Activated CD8-positive, alpha-beta memory T cell treated with anti-CD3 and anti-CD28 coated beads for 48 hours (primary cell): ENCODE measurements at places on chromosomes 13 and 19.

DNA sequence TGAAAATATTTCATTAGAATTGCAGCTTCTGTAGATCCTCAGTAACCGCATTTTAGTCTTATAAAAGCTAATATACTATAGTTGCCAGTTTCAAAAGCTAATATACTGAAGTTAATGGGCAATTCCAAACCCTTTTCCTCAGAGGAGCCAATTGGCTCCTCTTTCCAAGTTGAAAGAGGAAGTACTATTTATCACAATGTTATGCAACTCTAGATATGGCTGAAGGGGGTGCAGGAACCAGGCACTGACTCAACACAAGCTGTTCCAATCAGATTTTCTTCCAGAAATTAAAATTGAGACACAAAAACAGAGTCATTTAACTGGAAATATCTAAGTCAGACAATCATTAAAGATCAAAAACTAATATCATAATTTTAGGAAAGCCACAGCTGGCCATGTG, 258.9 kb downstream of the PCDH20 start:
- DNase-seq = no peak

DNA sequence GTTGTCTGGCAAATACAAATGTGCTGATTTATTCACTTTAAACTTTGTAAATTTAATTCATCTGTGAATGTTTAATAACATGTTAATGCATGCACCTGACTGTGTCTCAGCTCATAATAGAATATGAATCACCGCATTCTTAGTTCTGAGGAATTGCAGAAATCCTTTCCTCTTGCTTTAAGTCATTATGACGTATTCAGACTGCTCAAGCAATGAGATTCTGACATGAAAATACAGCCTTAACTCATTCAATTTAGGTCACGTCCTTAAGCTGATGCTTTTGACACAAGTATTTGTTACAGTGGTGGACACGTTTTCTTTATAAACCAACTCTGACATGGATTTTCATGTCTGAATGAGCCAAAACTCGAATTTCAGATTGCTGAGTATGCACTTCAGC, 541.0 kb upstream of the KLF12 start:
- no peak for DNase-seq

DNA sequence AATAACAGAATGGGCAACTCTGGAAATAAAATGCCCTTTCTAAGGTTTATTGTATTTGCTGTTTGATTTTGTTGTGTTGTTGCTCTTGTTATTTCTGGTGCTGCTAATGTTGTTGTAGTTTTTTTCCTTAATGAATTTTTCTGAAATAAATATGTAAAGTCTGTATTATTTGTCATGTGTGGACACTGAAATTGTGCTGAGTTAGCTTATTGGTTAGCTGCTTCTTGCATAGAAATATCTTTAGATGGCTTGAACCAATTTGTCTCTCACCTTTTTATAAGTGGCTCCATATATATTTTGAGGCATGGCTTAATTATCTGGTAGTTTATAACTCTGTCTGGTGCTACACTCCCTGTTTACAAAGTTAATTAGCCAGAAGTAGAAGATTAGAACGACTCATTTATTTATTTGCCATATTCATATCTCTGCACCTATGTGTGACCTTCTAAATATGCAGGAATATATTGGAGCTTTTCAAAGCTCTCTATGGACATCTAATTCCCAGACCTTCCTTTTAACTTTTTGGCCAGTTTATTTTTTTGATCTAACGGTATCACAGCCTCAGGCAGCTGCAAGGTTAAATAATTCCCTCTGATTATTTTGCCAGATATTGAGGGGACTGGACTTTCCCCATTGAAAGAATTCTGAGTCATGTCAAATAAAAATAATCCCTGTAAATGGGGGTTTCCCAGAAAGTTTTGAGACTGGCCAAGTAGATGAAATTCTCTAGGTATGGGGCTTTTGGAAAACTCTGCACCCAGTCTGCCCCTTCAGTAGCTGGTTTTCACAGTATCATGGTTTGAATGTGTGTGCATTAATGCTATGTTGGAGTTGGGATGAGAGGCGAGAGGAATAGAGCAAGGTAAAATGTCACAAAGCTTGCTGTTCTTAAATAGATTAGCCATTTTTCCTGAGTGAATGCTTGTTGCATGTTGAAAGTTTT, 1331.7 kb upstream of the MIR17HG start:
- no peak for DNase-seq

GRCh38 chr13:30499338-30499737, 33.6 kb upstream of the HMGB1 start:
- no peak for DNase-seq

DNA sequence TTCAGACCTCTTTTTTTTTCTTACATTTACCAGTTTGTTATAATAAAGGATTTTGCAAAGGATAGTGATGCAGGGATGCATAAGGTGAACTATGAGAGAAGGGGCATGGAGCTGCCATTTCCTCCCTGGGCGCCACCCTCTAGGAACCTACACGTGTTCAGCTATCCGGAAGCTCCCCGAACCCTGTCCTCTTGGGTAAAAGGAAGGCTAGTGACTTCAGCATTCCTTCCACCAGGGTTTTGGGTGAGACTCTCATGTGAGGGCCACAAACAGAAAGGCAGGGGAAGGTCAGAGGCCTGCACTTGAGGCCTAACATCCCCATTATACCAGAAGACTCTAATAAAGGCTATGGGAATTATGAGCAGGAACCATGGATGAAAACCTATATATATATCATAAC, 57.3 kb downstream of the IFT88 start:
- DNase-seq = no peak

DNA sequence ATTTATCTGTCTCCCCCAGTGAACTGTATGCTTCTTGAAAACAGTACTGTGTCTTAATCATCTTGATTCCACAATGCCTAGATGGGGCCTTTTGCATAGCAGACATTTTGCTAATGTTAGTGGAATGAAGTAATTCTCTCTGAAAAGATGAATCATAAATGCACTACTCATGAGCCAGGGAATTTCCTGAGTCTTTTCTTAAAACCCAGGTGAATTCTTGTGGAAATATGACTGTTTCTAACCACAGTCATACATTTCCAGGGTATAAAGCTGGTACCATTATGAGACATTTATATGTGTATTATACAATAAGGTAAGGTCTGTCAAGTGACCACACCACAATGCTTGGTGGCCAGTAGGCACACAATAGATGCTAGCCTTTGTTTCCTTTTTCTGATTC, 5.5 kb upstream of the KCTD4 start:
- no peak for DNase-seq

DNA sequence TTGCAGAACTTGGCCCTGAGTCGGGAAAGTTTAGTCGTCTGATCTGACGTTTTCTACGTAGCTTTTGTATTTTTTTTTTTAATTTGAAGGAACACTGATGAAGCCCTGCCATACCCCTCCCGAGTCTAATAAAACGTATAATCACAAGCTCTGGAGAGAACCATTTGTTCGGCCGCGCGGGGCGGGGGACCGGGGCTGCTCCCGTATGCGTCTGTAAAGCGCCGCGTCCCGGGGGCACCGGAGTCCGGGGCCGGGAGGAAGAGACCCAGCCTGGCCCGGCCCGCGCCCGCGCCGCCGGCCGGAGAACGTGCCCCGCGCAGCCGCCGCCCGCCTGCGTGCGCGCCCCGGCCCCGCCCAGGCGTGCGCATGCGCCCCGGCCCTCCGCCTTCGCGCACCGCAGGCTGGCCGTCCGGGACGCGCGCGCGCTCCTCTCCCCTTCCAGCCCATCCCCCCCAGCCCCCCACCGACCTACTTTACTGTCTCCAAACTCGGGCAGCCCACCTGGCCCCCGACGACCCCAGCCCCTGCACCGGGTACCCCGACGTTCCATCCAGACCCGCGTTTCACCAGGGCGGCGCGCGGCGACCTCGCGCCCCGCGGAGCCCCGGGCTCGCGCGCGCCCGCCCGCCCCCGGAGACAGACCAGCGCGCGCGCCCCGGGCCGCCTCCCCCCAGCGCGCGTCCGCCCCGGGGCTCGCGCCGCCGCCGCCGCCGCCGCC, 785 bp upstream of the USF2 start:
- DNase-seq = no peak

DNA sequence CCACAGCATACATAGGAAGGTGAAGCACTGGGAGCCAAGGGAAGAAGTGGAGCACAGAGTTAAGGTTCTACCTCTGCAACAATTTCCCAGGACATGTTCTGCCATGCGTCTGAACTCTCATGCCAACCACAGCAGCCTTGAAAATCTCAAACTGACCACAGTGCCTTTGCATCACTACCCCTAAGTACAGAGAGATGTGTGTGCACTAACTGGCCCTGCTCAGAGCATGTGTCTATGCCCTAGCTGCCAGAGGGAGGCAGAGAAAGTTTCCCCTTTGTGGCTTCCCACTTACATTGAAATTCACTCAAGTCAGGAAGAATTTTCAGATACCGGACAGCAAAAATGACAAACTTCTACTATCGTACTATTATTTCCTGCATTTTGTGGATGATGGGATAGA, 26.8 kb upstream of the WDFY2 start:
- no peak for DNase-seq

- no peak for DNase-seq
Measured at GRCh38 chr13:40818926-40819325, 29.5 kb downstream of the SLC25A15 start.

DNA sequence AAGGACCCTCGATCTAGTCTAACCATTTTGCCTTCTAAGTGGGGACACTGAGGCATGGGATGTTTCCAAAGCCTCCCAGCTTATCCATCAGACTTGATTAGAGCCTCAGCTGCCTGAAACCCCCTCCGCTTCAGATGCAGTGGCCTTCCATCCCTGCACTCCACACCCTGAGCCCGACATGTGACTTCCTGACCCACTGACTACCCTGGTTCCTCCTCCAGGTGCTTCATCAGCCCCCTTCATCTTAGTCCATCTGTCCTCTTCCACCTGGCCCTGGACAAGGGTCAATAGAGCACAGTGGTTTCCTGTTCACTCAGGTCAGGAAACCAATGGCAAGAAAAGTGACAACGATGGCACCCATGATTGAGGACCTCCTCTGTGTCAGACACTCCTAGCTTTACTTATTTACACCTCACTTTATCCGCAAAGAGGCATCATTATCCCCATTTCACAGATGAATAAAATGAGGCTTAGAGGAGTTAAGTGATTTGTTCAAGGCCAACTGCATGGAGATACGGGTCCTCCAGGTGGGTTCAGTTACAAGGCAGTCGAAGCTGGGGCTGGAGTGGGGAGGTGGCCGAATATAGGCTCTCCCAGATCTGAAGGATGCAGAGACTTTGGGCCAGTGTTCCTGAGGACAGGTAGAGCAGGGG, 81.6 kb upstream of the TM9SF2 start:
- no peak for DNase-seq

DNA sequence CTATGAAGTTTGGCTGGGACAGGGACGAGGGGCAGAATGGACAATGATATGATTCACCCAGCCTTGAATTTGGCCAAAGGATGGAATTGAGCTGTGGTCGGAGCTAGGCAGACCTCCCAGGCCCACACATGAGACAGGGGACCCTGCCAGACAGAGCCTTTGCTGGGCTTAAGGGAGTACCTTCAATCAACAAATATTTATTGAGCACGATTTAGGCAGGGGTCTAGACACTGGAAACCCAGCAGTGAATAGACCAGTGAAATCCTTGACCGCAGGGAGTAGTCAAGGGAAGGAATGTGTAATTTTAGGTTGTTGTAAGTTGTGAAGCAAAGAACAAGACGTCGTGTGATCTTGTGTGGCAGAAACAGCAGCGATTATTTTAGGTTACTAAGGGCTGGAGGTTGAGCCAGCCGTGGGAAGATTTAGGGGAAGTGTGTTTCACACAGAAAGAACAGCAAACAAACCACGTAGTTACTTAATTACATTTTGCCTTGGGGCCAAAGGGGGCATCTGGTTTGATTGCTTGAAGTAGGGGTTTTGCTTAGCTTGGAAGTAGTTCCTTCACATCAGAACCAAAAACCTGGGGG, 16.9 kb upstream of the AP1M2 start:
- DNase-seq = no peak

- no peak for DNase-seq
Measured at GRCh38 chr13:27628081-27628480, 6.4 kb downstream of the POLR1D start.

- DNase-seq = no peak
Measured at GRCh38 chr13:107642831-107643230, 572.5 kb downstream of the LIG4 start.

GRCh38 chr19:46791944-46792343, 3.5 kb upstream of the SLC1A5 start:
- DNase-seq = no peak

DNA sequence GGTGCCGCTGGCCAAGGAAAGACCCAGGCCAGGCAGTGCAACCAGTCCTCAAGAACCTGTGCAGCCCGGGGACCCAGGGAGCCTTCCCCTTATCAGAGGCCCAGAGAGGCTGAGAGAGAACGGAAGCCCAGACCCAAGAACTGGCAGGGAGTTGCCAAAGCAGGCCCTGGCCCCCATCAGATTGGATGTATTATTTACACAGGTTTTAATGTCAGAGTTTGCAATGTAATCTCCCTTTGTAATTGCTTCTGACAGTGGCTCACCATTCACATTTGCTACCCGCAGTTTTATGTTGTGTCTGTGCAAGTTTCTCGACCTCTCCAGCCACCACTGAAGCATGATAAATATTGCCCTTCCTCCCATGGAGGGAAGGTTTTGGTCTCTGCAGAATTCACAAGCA, 660.9 kb downstream of the LIG4 start:
- DNase-seq = no peak

DNA sequence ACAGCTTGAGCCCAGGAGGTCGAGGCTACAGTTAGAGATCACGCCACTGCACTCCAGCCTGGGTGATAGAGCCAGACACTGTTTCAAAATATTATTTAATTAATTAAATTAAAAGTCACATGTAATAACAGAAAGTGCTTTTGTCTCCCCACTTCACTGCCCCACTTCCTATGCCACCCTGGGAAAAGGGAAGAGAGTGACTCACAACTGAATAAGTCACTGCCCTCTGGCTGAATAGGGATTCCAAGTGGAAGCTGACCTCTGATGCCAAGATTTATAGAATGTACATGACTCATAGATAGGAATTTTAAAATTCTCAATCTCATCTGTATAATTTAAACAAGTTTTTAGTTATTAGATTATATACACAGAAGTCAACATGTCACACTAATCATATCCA, 22.2 kb upstream of the ERVV-1 start:
- no peak for DNase-seq

- no peak for DNase-seq
Measured at GRCh38 chr13:32453981-32454380, 26.1 kb upstream of the N4BP2L1 start.

GRCh38 chr19:28213470-28214082, 999.4 kb downstream of the UQCRFS1 start:
- no peak for DNase-seq

GRCh38 chr19:45659096-45659729, 8.8 kb upstream of the GIPR start:
- no peak for DNase-seq

DNA sequence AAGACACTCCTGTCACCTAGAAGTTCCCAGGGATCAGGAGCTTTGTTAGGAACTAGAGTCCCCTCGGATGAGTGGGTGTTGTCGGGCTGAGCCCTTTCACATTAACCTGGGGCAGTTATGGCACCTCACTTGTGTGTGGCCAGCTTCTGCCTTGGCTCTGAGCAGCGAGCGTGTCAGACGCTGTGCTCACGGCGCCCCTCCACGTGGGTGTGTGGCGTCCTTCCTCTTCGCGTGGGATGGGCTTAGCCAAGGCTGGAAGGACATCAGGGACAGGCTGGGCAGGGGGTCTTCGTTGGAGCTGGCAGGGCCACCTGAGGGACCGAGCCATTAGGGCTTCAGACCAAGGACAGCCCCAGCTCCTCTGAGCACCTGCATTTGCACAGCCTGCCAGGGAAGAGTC, 23.4 kb downstream of the DOT1L start:
- no peak for DNase-seq

GRCh38 chr13:28455580-28456194, 39.2 kb downstream of the FLT1 start:
- DNase-seq = no peak
